ENCODE measurements at places on chromosomes 4 and X.

DNA sequence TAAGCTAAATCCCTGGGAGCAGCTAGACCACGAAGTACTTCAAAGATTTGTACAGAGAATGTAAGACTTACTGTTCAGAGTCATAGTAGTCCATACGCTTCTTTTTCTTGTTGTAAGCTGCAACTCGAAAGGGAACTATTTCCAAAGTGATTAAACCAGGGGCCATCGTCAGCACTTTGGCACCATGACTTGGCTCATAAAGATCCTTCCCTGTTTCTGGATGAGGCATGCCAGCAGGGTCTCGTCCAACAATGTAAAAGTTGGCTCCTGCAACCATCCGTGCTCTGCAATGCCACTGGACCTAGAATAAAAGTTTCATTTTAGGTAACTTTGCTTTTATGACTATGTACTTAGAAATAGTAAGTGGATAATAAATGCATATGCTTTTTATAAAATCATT lies 88.5 kb downstream of the PAPSS1 start:
- no peak for DNase-seq

DNA sequence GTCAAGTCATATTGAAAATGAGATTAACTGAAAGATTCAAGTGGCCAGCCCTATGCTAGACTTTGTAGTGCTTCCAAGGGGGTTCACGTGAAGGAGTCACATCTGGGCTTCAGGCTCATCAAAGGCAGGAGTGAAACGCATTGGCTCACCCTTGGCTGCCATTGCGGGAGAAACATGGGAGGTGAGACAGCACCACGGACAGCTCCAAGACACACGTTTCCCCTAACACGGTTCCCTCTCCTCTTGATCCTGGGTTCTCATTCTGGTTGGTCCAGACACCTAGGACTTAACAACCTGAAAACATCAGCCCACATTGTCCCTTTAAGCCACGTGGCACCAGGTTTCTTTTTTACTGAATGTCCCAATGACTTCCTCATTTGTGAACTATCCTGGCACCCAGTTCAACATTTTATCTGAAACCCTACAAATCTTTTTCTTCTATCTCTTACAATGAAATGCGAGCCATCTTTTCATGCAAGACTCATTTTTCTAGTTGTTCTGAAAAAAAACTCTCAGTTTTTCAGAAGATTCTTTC lies 279.0 kb upstream of the VCX3A start:
- DNase-seq, result no peak

- no peak for DNase-seq
Measured at GRCh38 chr4:118005883-118006282, 28.4 kb upstream of the NDST3 start.

DNA sequence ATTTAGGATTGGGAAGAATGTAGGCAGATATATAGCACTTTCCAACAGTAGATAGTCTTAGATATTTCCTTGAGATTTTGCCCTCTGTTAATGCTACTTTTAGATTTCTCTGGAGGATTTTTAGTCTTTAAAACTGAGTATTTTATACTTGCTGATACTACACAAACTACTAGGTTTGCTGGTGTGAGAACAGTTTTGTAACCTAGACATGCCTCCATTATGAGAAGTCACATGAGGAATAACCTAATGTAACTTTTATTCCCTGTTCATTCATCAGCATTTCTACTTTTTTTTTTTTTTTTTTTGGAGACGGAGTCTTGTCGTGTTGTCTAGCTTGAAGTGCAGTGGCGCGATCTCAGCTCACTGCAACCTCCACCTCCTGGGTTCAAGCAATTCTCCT lies 137.2 kb downstream of the RAPGEF2 start:
- no peak for DNase-seq
